ENCODE measurements at places on chromosomes 4 and X.

DNA sequence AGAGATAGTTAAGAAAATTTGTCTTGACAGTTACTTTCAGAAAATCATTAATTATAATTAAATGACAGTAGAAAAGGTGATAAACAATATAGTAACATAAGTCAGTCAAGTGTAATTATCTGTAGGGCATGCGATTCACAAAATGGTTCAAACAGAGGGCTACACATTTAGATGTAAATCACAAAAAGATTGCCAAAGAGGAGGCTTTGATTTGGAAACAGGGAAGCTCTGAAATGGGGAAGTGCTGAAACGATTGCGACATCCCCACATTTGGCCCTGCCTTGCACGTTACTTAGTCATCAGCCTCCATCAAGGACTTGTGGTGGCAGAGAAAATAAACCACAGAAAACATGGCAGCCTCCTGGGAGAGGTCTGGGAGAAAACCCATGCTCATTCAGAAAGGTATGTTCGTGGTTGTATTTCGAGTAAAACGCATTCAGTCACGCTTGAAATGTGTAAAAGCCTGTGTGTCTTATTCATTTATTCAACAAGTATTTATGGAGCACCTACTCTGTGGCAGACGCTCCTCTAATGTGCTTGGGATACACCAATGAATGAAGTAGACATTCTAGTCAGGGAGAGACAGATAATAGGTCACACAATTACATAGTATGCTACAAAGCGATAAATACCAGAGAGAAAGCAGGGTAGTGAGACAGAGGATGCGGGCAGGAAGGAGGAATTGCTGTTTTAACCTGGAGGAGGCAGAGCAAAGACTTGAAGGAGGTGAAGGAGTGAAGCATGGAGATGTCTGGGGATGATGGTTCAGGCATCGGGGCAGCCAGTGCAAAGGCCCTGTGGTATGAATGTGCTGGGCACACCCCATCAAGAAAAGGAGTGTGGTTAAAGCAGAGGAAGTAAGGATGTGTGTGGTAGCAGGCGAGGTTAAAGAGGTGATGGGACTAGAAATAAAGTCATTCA is 7.8 kb downstream of the RBM47 start:
- DNase-seq: peak; percentile 24

DNA sequence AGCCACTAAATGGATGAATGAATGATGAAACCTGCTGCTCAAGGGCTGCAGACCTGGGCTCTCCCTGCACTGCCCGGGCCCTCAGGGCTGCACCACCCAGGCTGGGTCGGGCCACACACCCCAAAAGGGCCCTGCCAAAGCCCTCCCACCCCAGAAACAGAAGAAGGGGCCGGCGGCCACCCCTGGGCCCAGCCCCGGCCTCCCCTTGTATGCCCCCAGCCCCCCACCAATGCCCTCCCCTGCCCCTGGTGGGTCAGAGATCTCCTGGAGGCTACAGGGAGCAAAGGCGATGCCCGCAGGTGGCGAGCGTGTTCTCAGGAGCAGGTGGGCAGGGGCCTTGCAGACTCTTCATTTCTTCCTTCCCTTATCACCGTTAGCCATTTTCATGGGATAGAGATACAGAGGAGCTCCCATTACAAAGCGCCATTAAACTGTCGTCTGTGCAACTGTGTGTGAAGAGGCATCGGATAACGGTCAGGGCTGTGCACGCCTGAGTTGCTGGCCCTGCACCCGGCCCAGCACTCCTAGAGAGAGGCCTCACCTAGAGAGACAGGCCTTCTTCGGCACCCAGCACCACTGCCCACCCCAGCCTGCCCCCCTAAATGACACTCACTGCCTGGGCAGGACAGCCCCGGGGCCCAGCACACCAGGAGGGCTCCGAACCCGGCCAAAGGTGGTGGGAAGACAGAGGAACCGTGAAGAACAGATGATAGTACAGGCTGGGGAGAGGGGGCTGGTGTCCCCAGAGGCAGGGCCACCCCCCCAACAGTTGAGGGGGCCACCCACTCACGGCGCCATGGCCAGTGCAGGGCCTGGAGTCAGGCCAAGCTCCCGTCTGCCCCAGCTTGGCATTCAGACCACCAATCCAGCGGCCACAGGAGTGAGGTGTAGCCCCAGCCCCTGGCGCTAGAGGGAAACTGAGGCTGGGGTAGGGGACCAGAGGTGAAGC is 133.7 kb downstream of the FAM53A start:
- no peak for DNase-seq

GRCh38 chrX:9988762-9989161 is 21.6 kb downstream of the CLDN34 start:
- DNase-seq: no peak

- no peak for DNase-seq
Observed at GRCh38 chr4:16472537-16472936, 246.3 kb upstream of the TAPT1 start.

GRCh38 chr4:167717495-167717894 is 374.8 kb upstream of the ANXA10 start:
- no peak for DNase-seq

DNA sequence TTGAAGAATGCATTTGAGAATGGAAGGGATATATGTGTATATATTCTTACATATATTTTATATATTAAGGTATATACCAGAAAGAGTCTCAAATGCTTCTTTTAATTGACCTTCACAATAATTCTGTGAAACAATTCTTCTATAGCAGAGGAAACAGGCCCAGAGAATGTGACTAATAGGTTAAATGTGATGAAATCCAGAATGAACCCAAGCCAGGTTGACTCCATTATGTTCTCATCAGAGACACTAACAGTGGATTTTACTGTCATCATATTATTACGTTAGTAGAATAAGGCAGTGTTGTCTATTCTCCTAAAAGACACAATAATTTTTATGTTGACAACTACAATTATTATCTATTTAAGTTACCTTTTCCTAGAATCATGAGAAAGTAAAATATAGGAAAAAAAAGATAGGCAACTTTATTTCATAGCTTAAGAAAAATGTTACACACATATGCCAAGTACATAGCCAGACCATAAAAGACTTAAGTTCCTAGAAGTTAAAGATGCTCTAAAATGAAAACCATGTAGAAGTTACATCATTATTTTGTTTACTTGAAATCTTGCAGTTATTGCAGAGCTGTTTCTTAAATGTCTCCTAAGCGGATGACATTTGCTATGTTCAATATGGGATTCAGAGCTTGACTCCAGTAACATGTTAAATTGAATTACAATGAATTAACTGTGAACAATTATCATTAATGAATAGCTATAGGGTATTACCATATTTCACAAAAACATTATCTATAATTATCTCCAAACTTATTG is 56.2 kb upstream of the ANKRD50 start:
- DNase-seq: no peak

DNA sequence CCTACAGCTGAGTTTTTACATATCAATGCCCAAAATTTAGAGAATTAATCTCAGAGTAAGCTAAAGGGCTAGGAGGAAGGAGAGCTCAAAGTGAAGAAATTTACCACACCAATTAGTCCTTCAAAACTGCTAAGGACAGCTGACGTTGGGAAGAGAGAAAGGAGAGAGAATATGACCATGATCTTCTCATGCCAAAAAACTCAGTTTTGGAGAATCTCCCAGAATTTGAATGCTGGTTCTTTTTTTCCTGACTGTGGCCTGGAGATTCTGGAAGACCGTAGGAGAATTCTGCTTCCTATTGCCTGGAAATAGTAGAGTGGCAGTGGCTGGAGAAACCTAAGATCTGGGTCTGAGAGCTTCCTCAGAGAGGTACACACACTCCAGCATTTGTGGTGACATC is 834.4 kb upstream of the SLIT2 start:
- DNase-seq: no peak

DNA sequence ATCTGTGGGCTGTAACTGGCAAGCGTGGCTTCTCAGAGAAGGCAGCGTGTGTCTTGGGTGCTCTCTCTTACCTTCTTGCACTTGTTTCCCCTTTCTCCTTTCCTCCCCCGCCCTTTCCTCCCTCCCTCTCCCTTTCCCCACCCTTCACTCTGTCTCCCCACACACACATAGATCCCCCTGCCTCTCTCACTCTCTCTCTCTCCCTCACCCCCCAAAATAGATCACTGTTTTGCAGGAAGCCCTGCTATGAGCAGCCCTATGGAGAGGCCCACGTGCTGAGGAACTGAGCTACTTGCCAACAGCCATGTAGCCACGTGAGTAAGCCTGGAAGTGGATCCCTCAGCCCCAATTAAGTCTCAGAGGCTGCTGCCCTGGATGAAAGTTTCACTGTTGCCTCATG is 4.3 kb upstream of the PNMA6E start:
- DNase-seq: no peak

DNA sequence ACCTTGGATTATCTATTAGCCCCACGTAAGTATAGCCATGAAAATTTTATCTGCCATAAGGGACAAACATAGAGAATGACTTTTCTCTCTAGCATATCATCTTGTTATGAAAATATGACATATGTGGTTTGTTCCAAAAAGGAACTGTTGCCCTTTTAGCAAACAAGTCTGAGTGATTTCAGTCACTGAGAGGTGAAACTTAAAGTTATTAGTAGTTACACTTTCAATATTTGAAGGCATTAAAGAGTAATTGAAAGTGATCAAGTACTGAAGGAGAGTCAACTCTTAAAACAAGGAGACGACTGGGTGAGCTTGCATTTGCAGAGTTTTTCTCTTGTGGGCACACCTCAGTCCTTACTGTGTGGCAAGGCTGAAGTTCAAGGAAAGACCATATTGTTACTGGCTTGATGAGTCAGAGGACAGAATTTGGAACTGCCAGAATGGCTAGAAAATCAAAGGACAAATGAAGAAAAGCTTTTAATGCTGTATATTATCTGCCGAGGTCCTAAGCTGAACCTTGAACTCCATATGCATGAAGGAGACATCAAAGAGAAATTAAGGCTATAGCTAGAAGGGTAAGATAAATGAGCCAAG is 205.1 kb upstream of the EMCN start:
- DNase-seq: no peak

- no peak for DNase-seq
Observed at GRCh38 chr4:169037506-169037905, 27.5 kb upstream of the CBR4 start.

DNA sequence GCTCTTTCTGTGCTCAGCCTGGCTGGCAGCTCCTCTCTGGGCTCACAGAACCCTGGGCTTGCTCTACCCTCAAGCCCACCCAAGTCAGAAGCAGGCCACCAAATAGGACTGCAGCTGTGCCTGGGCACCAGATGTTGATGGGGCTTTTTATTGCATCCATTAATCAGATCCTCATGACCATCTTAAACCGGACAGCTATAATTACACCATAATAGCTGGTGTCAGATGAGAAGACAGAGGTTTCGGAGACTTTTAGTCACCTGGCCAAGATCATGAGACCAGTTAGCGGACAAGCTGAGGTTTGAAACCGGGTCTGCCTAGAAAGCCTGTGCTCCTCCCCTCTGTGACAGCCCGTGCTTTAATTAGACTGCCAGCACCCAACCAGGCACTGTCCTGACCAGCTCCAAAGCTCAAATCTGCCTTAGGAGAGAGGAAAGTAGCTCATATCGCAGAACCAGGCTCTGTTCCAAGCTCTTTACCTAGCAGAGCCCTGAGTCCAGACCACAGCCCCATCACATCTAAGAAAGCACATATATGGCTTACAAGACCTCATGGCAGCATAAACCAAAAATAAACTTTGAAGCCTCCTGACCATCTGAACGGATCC is 88.9 kb downstream of the JAKMIP1 start:
- no peak for DNase-seq

DNA sequence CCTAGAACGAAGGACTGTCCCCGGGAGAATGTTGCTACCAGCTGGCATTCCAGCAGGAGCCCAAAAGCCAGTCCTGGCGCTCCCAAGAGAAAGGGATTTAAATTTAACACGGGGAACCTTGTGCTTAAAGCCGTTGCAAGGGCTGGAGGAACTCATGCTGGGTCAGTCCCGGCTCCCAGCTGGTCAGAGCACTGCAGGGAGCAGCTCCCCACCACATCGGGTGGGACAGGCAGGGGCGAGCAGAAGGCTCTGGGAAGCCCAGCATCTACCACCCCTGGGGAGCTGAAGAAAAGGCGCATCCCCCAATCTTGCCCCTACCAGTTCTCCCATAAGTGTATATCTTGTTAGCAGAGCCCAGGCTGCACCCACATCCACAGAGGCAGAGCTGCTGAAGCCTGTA is 15.7 kb downstream of the CFAP99 start:
- no peak for DNase-seq

- no peak for DNase-seq
Observed at GRCh38 chr4:74304095-74304625, 4.1 kb upstream of the EPGN start.

GRCh38 chrX:123906557-123907316 is 46.9 kb downstream of the XIAP start:
- DNase-seq: no peak

- no peak for DNase-seq
Observed at GRCh38 chr4:115780268-115780667, 666.8 kb upstream of the NDST4 start.

DNA sequence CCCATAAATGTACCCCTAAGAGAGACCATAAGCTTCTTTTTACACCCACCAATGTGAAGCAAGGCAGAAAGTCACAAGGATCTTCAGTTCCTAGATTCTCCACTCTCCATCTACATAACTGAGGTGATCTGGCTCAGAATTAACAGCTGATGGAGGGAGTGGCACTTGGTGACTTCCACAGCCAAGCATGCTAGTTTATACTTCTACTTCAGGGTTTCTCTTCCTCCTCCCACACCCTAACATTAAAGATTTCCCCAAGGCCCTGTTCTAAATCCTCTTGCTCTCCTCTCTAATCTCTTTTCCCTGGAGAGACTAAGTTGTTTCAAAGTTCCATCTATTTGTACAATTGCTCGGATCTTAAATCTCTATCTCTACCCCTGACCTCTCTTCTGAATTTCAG is 81.1 kb downstream of the MBNL3 start:
- DNase-seq: no peak

- no peak for DNase-seq
Observed at GRCh38 chrX:17668929-17669328, 68.4 kb upstream of the SCML1 start.

GRCh38 chrX:69231903-69232302 is 66.7 kb upstream of the PJA1 start:
- DNase-seq: no peak

DNA sequence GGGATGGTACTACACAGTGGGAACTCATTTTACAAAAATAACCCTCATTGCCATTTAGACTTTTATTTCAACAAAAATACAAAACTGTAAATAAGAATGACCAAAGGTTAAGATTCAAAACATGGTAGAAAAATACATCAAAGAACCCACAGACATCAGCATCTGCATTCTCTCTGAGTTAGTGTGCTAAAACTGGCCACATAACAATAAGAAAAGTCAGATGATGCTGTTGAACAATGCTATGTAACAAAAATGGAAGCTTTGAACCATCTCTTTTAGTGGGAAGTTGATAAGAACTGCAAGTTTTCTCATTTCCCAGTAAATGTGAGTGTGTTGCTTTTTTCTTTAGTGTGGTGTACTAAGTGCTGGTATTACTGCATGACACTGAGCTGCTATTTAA is 888.4 kb upstream of the EPHA5 start:
- DNase-seq: no peak

Measured in stimulated activated CD4-positive, alpha-beta T cell treated with anti-CD3 and anti-CD28 coated beads, Interleukin-1b, Interleukin-23, amount 100 ng/mL, for 48 hours (primary cell).